ENCODE measurements at places on chromosomes 1 and 21.
A peak's percentile ranks its signal among the peaks of the same experiment; 100 is the strongest.

GRCh38 chr1:205454903-205455335 lies 926 bp downstream of the BLACAT1 start:
- DNase-seq, result peak; percentile 85

DNA sequence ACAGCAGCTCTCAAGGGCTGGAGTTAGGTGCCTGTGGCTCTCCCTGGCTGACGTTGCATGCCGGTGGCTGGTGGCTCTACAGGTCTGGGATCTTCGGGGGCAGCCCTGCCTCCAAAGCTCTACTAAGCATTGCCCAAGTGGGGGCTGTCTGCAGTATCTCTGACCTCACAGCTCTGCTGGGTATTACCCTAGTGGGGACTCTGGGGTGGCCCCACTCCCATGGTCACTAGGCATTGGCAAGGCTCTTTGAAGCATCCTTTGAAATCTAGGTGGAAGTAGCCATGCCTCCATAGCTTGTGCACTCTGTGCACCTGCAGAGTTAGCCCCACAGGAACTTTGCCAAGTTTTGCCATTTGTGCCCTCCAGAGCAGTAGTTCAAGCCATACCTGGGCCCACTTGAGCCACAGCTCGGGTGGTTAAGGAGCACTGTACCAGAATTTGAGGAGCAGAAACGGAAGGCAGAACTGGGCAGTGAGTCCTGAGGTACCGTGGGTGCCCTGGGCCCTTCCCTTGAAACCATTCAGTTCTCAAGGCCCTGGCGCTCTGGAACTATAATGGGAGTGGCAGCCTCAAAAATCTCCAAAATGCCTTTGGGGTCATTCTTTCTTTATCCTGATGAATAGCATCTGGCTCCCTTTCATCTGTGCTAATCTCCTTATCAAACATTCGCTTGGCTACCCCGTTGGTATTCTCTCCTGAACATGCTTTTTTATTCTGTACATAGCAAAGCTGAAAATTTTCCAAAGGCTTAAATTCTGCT lies 15.4 kb downstream of the GJA4 start:
- DNase-seq, result no peak

GRCh38 chr1:225987491-225988316 lies 11.4 kb downstream of the SDE2 start:
- no peak for DNase-seq

GRCh38 chr1:158185770-158186169 lies 5.1 kb downstream of the CD1D start:
- no peak for DNase-seq

DNA sequence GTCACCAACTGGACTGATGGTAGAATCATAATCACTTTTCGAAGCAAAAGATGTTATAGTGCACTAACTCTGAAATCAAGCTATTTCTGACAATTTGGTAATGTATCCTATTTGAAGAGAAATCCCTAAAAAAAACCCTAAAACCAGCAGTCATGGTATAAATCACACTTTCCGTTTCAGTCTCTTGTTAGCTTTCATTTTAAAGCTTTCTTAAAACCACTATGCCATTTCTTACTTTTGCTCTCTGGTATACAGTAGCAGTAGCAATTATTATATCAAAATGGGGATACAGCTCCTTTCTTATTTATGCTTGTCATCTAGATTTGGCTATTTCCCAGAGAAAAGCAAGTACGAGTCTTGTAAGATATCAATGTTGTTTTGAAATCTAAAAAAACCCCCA lies 323.3 kb downstream of the KCTD3 start:
- DNase-seq, result no peak

- DNase-seq, result no peak
These were observed 90.2 kb upstream of the PPM1J start for GRCh38 chr1:112805155-112805853.

DNA sequence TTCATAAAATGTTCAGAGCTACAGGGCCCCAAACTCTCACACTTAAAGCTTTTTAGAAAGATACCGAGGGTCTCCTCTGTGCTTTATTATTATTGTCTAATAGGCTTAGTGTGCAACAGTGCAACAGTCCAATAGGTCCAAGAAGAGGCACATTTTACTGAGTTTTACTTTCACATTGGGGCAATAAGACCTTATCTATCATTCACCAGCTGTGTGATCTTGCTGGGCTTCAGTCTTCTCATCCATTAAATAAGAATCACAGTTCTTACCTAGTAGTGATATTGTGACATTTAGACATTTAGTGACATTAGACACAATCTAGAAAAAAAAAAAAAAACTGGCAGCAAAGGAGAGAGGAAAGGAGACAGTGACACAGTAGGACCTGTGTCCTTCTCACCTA lies 175.8 kb upstream of the NFIA start:
- no peak for DNase-seq

GRCh38 chr1:97382206-97382605 lies 538.6 kb downstream of the DPYD start:
- DNase-seq, result no peak

GRCh38 chr1:206823727-206824126 lies 41.7 kb upstream of the IL20 start:
- DNase-seq, result no peak

GRCh38 chr1:45952072-45952471 lies 148.7 kb downstream of the MAST2 start:
- no peak for DNase-seq

- DNase-seq, result no peak
These were observed 28.2 kb upstream of the LGALS8 start for GRCh38 chr1:236495467-236496112.

- peak; percentile 75 for DNase-seq
These were observed 3.8 kb upstream of the PADI3 start for GRCh38 chr1:17244821-17245740.

DNA sequence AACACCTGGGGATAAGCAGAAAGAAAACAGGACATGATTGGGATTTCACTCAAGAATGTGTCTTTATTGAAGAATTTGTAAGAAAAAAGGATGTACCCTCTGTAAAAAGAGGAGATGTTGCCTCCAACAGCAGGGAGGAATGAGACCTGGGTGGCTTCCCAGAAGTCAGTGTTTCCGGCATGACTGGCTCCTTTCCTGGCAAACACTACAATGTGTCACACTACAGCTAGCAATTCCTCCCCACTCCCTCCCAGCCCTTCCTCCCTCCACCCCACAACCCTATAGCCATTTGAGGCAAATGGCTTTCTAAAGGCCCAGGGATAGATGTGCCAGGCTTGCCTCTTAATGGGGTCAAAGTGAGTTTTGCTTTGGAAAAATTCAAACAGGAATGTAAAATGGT lies 11.5 kb upstream of the COL8A2 start:
- no peak for DNase-seq

GRCh38 chr1:50644447-50645105 lies 221.3 kb upstream of the DMRTA2 start:
- no peak for DNase-seq

DNA sequence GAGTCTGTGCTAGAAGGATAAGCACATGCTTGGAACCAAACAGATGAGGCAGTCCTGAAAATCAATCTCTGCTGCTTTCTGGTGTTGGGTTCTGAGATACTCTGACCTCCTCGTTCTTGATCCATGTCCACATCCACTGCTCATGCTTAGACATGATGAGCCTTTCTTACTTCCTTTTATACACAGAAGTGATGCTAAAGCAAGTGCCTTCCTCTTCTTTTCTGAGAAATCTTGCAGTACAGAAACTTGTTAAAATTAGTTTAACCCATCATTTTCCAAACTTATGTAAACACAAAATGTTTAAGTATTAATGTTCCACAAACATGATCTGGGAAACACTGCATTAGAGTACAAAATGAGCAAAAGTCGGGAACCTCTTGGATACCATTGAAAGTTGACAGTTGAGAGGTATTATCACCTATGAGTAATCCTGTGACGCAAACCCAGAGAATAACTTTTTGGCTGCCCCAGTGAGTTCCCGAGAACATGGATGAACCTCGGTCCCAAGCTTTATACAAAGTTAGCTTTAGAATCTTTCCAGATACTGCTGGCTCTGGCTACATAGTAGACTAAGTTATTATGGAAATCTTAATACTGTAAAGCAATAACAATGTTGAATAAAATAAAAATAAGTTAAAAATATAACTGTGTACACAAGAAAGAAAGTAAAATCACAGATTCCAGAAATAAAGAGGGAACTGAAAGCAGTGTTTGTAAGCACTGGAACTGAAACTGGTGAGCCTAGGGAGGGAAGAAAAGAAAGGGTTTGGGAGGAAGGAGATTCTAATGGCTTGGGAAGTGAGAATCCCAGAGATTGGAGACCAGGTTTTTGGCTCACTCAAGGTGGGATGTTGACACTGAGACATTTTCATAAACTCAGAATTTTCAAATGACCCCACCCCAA lies 429.3 kb upstream of the RUNX1 start:
- no peak for DNase-seq

- peak; percentile 52 for DNase-seq
These were observed 17.9 kb downstream of the KRTAP10-1 start for GRCh38 chr21:44521928-44522752.

DNA sequence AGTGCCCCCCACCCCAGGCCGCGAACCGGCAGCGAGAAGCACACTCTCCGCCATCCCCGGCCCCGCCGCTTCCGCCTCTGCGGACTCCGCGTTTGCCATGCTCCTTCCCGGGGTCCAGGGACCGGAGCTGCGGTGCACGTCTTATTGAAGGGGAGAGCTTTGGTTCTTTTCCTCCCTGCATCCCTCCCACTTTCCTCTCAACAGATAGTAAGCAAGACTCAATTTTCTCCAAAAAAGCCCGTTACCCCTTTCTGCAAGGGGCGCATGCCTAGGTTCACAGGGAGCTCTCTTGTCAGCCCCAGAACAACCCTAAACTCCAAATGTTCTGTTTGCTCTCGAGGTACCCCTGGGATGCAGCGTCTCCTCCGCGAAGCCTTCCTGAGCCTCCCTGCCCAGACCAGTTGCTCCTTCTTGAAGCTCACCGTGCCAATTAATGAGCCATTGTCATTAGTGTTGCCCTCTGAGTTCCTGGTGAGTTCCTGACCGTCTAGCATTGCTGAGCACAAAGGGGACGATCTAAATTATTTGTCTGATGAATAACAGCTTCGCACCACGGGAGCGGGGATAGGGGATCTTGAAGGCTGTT lies 8.1 kb downstream of the FOXD3 start:
- DNase-seq, result no peak

DNA sequence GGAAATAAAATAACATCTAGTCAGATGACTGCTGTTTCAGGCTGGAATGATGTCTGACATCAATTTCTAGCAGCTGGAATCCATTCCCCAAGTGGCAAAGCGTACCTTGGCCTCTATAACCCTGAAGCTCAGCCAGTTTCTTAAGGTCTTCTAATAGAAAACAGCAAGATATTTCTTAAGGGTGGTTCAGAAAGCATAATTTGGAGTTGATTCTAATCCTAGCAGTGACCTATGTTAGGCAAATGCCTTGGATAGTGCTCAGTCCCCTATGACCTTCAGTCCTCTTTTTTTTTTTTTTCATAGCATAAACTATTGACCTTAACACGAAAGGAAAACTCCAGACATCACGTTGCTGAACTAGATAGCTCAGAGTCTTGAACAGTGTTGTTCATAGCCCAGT lies 56.5 kb downstream of the LAMC2 start:
- DNase-seq, result peak; percentile 1

GRCh38 chr1:58818075-58818474 lies 34.2 kb upstream of the JUN start:
- DNase-seq, result no peak

DNA sequence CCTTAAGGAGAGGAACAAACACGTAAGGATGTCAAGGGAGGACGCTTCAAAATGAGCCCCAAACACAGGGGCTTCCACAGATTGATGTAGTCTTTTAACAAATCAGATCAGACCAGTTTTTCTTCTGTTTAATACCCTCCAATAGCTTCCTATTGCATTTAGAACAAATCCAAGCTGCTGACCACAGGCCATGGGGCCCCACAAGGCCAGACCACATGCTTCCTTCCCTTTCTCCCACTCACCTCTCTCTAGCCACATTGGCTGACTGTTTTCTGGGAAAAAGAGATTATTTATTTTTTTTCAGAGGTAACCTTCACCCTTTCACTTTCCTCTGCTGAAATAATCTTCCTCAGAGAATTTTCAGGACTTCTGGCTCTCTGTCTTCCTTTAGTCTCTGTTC lies 380.6 kb downstream of the SIPA1L2 start:
- DNase-seq, result no peak

DNA sequence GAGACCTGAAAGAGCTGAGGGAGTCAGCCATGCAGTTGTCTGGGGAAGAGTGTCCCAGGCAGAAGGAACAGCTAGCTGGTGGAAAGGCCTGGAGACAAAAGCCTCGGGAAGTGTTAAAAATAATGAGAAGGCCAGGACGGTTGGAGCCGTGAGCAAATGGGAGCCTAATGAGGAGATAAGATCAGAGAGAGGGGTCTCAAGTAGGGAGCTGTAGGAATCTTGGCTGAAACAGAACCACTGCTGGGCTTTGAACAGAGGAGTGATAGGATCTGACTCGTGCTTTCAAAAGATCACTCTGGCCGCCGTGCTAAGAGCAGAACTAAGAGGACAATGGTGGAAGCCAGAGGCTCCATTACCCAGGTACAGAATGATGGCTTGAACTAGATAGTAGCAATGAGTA lies 1.9 kb upstream of the FOXJ3 start:
- peak; percentile 96 for DNase-seq

GRCh38 chr1:116972674-116973030 lies 28.9 kb upstream of the CD101 start:
- DNase-seq, result no peak

GRCh38 chr1:32884726-32885125 lies 1.6 kb upstream of the HPCA start:
- no peak for DNase-seq

- no peak for DNase-seq
These were observed 260.5 kb downstream of the DYRK1A start for GRCh38 chr21:37627074-37627473.

GRCh38 chr1:74674278-74675048 lies 871 bp upstream of the ERICH3 start:
- no peak for DNase-seq

- peak; percentile 48 for DNase-seq
These were observed 212.8 kb upstream of the RAB4A start for GRCh38 chr1:229058111-229058561.

GRCh38 chr1:157411064-157411463 lies 141.3 kb downstream of the FCRL5 start:
- no peak for DNase-seq

DNA sequence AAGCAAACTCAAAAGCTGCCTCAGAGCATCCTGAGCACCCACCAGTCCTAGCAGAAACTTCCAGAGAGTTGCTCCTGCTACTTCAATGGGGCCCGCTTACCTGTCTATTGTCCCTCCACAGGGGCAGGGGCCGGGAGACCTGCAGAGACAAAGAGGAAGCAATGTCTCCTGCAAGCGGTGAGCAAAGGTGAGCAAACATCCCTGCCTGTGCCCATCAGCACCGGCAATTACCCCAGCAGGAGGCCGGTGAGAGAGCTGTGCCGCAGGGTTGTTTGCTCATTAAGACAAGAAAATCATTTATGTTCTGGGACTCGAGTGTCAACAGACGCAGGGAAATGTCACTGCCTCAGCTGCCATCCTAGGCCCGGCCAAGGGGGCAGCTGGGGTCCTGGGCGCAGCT lies 53.8 kb upstream of the TARDBP start:
- no peak for DNase-seq

- no peak for DNase-seq
These were observed 717.0 kb upstream of the TMPRSS15 start for GRCh38 chr21:19120591-19120990.

DNA sequence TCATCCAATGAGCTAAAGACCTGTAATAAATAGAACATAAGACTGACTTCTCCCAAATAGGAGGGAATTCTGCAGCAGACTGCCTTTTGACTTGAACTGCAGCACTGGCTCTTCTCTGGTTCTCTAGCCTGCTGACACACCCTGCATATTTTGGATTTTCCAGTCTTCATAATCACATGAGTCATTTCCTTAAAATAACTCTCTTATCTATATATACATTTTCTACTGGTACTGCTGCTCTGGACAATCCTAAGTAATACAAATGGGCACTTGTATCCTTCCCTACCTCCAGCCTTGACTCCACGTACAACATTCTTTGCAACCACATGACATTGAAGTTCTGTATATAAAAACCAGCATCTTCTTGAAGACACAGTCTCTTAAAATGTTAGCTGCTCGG lies 429.4 kb upstream of the TMPRSS15 start:
- peak; percentile 51 for DNase-seq

Data from islet precursor cell (in vitro differentiated cells).